ENCODE measurements at places on chromosomes 4 and X.

GRCh38 chrX:17031827-17032226 lies 85.4 kb downstream of the REPS2 start:
- no peak for DNase-seq

DNA sequence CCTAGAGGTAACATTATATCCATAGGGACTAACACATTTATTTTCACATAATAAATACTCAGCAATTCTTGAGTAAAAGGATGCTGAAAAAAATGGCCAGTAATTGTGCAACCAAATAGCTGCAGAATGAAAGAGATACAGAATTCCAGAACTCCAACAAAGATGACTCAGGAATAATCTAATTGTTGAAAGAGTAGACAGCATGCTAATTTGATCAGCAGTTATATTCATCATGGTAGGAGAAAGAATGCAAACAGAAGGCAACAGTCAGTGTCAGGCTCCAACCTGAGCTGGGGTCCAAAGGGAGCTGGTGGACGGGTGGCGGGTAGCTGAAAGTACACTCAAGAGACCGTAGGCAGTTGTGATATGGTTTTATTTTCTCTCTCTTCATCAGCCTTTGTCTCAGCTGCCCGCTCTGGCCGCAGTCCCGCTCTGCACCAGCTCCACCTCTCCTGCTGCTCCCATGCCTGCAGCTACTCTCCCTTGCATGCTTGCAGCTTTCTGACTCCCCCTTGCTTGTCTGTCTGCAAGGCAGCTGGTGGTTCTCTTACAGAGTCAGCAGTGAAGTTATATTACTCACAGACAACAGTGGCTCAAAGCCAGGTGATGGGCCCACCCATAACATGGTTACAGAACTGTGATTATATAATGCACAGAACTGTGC lies 1150.1 kb downstream of the STIM2 start:
- no peak for DNase-seq

DNA sequence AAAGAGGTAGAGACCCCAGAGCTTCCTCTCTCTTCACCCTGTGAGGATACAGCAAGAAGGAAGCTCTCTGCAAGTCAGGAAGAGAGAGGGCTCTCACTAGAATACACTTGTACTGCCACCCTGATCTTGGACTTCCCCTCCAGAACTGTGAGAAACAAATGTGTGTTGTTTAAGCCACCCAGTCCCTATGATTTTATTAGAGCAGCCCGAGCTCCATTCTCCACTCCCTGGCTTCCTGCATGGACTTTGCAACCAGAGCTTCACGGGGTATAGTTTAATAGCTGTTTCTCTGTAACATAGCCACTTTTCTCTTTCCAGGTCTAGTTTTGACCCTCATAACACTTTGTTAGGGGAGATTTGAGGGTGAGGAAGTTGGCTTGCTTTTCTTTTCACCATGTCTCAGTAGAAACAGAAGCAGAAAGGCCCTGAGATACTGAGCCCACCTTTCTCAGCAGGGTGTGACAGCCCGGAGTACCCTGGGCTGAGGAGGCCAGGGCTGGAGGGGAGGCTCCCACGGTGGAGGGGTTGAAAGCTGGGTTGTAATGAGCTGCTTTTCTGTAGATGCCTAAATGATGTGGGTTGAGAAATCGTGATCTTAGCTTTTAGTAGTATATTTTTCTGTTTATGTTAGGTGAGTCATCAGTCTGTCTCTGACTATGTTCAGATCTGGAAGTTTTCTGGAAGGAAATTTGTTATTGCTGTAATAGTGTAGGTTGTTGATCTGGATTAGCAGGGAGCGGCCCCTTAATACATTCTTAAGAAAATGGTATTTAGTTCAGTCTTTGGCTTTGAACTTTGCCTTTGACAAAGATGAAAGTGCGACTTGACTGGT lies 118.6 kb downstream of the PTTG2 start:
- no peak for DNase-seq

DNA sequence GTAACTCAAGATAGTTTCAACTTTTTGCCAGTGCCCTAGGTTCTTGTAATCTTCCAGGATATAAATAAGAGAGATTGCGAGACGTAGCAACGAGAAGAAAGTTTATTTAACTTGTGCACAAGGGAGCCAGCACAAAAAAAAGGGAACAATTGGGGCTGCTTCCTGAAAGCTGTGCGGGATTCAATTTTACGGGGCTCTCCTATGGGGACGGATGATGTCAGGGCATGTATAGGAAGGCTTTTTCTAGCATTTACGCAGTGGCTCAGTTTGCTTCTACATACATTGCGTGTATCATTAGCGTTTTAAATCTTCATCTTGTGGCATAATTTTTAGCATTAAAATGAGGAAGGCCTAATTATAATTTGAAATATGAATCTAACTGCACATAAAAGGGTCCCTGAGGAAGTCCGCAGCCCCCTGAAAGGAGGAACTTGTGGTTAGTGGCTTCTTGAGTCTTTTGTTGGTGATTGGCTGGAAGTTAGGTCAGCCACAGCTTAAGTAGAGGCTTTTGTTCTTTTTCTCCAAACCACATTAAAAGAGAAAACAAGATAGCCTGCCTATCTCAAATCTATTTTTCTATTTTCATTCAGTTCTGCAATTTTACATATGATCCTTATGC lies 668.2 kb upstream of the NDST4 start:
- no peak for DNase-seq

DNA sequence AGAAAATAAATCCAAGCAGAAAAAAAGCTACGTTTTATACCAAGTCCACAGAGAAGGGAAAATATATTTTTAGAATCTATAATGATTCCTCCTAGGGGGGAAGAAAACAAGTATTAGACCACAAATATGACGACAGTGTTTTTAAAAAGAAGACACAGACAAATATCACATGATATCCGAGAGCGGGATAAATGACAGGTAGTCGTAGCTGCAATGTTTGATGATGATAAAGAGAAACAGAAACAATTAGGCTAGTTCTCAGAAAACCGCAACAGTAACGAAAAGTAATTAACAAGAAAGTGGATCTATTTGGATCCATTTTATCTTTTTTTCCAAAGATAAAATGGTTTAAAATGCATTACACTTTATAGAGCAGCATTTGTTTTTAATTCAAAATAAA lies 918 bp downstream of the HAUS3 start:
- DNase-seq: no peak

DNA sequence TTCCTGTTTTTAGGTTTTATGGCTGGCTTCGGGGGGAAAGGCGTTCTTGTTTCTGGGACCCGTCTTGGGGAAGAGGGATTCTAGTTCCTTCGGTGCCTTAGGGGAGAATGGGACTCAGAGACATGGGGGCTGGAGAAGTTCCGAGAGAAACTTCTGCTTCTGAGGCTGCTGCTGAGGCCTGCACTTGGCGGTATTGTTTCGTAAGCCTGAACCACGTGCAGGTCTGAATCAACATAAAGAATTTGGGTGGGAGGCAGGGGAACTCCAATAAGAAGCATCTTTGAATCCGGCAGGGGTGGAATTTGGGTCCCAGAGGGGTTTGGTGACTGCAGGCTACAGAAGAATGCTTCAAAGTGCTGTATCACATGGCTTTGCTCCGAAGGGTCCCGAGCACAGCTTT lies 15.1 kb downstream of the XG start:
- no peak for DNase-seq

DNA sequence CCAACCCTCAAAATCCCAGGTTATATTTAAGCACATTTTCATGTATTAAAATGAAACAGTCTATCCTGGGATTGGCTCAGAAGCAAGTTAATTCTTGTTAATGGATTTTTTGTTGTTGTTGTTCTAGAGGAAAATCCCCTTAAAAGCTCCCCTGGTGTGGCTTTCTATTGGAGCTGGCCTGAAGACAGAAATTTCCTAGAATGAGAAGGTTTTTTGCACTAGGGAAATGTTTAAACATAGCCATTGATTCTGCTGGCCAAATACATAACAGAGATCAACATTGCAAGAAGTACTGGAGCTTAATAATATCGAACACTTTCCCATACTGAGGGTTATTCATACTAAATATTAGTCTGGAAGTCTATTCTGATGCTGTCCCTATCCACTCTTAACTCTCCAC lies 148.8 kb upstream of the PCDH18 start:
- no peak for DNase-seq

- DNase-seq: no peak
These were observed 6.5 kb downstream of the ZNF280C start for GRCh38 chrX:130262231-130262630.

GRCh38 chr4:120761070-120761469 lies 161.5 kb downstream of the PRDM5 start:
- no peak for DNase-seq

- no peak for DNase-seq
These were observed 19.2 kb downstream of the PNMA6E start for GRCh38 chrX:153381684-153382532.

DNA sequence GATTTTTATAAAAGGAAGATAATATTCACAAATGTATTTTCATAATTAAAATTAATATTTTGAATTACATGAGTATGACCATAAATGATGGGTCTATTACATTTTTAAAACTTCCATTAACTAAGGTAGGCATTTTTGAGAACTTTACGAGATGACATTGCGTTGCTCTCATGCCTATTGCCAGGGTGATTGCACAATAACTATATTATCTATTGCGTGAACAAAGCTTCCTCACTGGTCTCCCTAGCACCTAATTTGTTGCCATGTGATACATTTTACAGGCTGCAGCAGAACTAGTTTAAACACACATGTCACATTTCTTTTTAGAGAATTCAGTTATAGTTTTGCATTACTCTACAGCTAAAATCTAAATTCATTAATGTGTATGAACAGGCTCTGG lies 289.7 kb upstream of the GRID2 start:
- DNase-seq: no peak

DNA sequence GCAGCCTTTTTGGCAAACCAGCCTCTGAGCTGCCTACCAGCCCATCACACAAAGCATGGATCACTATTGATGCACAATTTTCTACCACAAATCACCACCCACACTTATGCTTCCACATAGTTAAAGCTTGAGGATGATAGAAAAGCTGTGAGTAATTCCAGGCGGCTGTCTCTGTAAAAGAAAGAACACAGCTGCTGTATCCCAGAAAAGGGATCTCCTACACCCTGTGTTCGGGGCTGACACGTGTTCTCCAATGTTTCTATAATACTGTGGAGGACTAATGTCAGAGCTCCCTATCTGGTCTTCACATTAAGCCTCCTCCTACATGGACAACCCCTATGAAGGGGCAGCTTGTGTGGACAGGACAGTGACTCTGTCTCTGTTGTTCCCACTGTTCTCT lies 12.5 kb upstream of the BRS3 start:
- DNase-seq: no peak

- DNase-seq: no peak
These were observed 18.7 kb downstream of the NDNF start for GRCh38 chr4:121053601-121054143.

GRCh38 chrX:136192839-136193414 lies 45.6 kb downstream of the FHL1 start:
- DNase-seq: no peak

DNA sequence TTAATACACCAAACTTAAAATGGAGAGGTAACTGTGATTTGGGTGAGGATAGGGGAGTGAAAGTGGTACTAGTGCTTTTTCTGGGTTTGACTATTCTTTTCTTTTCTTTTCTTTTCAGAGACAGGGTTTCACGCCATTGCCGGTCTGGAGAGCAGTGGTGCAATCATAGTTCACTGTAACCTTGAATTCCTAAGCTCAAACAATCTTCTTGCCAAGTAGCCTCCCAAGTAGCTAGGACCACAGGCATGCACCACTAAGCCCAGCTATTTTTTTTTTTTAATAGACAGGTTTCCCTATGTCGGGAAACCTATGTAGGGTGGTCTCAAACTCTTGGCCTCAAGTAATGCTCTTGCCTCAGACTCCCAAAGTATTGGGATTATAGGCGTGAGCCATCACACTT lies 3.0 kb upstream of the ARMCX4 start:
- DNase-seq: no peak

DNA sequence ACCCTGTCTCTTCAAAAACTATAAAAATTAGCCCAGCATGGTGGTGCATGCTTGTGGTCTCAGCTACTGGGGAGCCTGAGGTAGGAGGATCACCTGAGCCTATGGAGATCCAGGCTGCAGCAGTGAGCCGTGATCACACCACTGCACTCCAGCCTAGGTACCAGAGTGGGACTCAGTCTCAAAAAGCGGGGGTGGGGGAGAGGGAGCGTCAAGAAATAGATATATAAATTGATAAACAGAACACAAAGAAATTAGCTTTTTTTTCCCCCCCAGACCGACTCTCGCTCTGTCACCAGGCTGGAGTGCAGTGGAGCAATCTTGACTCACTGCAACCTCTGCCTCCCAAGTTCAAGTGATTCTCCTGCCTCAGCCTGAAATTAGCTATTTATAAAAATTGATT lies 14.1 kb downstream of the PDS5A start:
- DNase-seq: no peak

GRCh38 chr4:92246384-92246783 lies 57.4 kb upstream of the GRID2 start:
- no peak for DNase-seq

DNA sequence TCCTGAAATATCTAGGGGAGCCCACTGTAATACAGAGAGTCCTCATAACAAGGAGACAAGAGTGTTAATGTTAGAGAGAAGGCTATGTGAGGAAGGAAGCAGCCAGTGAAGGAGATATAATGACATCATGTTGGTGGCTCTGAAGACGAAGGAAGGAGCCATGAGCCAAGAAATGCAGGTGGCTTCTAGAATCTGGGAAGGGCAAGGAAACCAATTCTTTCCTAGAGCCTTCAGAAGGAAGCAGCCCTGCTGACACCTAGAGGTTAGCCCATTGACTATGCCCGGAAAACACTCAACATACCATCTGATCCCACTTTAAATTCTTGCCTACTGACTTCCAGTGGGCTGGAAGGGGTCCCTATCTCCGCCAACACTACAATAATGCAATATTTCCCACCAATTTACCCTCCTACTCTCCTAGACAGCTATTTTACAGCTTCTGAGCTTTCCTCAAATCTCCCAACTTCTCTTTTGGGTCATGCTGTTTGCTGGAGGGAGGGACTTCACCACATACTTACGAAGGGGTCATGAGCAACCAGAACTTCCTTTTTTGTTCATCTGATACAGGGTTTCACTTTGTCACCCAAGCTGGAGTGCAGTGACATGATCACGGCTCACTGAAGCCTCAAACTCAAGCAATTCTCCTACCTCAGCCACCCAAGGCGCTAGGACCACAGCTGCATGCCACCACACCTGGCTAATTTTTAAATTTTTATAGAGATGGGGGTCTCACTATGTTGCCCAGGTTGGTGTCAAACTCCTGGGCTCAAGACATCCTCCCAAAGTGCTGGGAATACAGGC lies 25.2 kb upstream of the G3BP2 start:
- DNase-seq: no peak

- no peak for DNase-seq
These were observed 35.7 kb upstream of the BMP15 start for GRCh38 chrX:50874876-50875275.

GRCh38 chr4:151582098-151582497 lies 173.1 kb downstream of the FHIP1A start:
- DNase-seq: no peak

DNA sequence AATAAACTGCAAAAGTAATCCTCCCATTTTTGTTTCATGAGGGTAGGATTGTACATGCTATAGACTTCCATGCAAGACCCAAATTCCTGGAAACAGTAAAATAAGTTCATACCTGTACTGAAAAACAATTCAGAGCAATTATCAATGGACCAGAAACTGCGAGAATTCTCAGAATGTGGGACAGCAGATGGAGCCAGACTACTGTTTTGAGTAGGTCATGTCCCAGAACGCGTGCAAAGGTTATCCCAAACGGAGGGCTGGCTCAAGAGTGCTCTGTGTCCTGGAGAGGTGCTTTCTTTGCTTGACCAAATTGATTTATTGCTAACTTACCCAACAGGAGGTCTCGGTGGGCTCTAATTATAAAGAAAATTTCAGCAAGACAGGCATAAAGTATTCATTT lies 1.7 kb upstream of the MAGEH1 start:
- DNase-seq: no peak

- DNase-seq: no peak
These were observed 7.0 kb upstream of the DSPP start for GRCh38 chr4:87601361-87601760.

Measured in esophagus squamous epithelium (tissue), 5 donors.